Aorta (tissue), 5 donors: ENCODE measurements at places on chromosomes 16 and 17. TPM values are rescaled to one million over a fixed set of nuclear protein-coding genes. Genes with fewer than 3 reads are reported as not detected.

Gene TGFB1I1
- total RNA-seq: 240 TPM

Gene WSCD1
- 8.0 TPM for total RNA-seq

Gene RUNDC3A
- not detected for total RNA-seq

Gene SLC12A3
- not detected for total RNA-seq

Gene TP53TG3D
- total RNA-seq: not detected

Gene AGRP
- total RNA-seq: not detected

Gene SKAP1
- total RNA-seq: 3.6 TPM

Gene PPP1R27
- total RNA-seq: not detected

Gene METTL2A
- 11.1 TPM for total RNA-seq

Gene PRSS8
- not detected for total RNA-seq

Gene KARS1
- total RNA-seq: 60.4 TPM

Gene SYCE1L
- total RNA-seq: 1.8 TPM

Gene IRX5
- 0.96 TPM for total RNA-seq

Gene NPTX1
- 0.45 TPM for total RNA-seq

Gene NOG
- total RNA-seq: 0.84 TPM

Gene PRKCB
- total RNA-seq: 16.7 TPM

Gene TM4SF5
- total RNA-seq: not detected

Gene RCVRN
- 0.23 TPM for total RNA-seq

Gene ZDHHC1
- total RNA-seq: 14.8 TPM

Gene PHAF1
- 13.7 TPM for total RNA-seq

Gene CTDNEP1
- 105 TPM for total RNA-seq

Gene HNF1B
- not detected for total RNA-seq

Gene GAST
- total RNA-seq: not detected

Gene G6PC1
- not detected for total RNA-seq

Gene TEKT3
- total RNA-seq: 1.9 TPM

Gene INCA1
- 1.2 TPM for total RNA-seq

Gene DLX4
- not detected for total RNA-seq

Gene KIF19
- total RNA-seq: 5.1 TPM

Gene CIITA
- total RNA-seq: 19.6 TPM

Gene GP1BA
- not detected for total RNA-seq

Gene HS3ST6
- not detected for total RNA-seq

Gene DOC2A
- 0.23 TPM for total RNA-seq

Gene CSH1
- total RNA-seq: not detected

Gene WFIKKN2
- total RNA-seq: not detected

Gene CETP
- total RNA-seq: 1.3 TPM

Gene SCIMP
- total RNA-seq: 5.8 TPM

Gene CD300A
- total RNA-seq: 10.3 TPM

Gene ACAP1
- 21.8 TPM for total RNA-seq

Gene OR1F1
- not detected for total RNA-seq

Gene MEFV
- total RNA-seq: 4.5 TPM

Gene MT1M
- total RNA-seq: 11.8 TPM

Gene ABCC6
- total RNA-seq: 0.36 TPM

Gene BICDL2
- 0.18 TPM for total RNA-seq
